OCI-M1 (cell line): ENCODE measurements at places on chromosomes 11 and 22.

- DNase-seq: no peak
These were observed 22.4 kb downstream of the DGAT2 start for GRCh38 chr11:75790986-75791385.

DNA sequence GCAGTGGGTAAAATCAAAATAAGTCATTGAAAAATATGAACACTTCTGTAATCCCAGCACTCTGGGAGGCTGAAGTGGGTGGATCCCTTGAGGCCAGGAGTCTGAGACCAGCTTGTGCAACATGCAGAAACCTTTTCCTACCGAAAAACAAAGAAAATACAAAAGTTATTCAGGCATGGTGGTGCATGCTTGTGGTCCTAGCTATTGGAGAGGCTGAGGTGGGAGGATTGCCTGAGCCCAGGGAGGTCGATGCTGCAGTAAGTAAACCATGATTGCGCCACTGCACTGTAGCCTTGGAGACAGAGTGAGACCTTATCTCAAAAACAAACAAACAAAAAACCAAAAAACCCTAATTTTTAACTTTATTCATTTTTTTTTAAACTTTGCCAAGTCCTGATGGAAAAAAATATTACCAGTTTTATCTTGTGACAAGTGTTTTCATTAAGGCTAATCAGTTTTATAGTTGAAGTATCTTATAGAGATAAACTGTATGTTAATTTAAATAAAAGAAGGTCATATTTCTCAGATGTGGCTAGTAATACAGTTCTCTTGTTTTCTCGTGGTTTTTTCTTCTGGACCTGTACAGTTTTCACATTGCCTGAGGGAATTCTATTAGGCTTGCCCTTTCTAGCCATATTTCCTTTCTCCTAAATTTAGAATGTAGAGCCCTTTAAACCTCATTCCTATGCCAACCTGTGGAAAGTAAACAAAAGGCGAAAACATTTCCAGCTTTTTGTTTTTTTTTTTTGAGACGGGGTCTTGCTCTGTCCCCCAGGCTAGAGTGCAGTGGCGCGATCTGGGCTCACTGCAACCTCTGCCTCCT is 9.4 kb downstream of the HIPK3 start:
- peak; percentile 63 for DNase-seq

- no peak for DNase-seq
These were observed at the start of gene SLC1A2 for GRCh38 chr11:35419184-35419829. Gene SLC1A2 (minus strand): TSS chr11:35419558. CDS start chr11:35418966, 592 bp downstream.

DNA sequence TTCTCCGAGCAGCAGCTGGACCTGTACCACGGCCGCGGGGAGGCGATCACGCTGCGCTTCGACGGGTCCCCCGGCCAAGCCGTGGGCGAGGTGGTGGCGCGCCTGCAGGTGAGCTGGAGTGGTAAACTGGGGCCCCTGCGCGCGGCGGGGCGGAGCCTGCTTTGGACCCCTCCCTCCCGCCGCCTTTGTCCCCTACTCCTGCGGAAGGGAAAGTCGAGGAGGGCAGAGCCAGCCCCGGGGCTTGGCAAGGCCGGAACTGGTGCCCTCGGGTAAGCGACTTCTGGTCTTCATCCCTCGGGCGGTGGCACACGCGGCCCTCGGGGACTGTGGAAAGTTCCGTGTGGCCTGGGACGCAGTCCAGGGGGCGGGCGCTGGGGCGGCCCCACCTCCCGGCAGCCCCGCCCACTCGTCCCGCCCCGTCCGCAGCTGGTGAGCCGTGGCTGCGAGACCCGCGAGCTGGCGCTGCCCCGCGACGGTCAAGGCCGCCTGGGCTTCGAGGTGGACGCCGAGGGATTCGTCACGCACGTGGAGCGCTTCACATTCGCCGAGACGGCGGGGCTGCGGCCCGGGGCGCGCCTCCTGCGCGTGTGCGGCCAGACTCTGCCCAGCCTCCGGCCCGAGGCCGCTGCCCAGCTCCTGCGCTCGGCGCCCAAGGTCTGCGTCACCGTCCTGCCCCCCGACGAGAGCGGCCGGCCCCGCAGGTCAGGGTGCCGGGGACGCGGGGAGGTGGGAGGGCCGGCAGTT is 9.2 kb downstream of the SIPA1 start:
- no peak for DNase-seq

- no peak for DNase-seq
These were observed 94.9 kb upstream of the SEPTIN5 start for GRCh38 chr22:19619144-19620009.

DNA sequence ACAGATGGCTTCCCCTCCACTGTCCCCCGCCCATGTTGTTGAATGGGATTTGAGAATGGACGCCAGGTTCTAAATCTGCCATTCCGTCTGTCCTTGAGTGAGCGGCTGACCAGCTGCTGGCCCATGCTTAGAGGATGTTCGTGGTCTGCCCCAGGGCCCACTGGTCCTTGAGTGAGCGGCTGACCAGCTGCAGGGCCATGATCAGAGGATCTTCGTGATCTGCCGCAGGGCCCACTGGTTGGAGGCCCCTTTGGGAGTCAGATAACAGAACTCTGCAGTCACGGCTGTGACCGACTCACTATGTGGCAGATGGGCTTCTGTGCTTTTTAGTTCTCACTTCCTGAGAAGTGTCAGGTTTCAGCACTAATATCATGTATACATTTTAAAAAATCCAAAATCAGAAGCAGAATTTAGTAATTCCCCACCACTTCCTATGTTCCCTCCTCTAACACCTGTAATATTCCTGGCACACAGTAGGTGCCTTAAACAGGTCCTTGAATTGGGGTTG is 54.1 kb downstream of the MICAL3 start:
- DNase-seq: peak; percentile 85

DNA sequence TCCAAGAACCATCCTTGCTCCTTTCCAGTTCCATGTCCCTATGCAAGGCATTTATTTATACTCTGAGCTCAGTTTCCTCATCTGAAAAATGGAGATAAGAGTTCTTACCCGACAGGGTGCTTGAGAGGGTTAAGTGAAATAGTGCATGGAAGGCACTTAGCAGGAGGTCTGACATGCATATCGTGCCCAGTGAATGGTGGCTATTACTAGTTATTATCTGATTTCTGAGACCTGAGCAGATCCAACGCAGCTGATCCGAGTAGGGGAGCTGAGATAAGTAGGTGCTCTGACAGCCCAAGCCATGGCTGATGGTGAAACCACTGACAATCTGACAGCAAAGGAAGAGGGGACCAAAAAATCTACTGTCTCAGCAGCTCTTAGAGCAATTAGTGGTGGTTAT is 24.9 kb downstream of the NAV2 start:
- DNase-seq: no peak

GRCh38 chr11:28833169-28833568 is 725.0 kb downstream of the METTL15 start:
- no peak for DNase-seq

GRCh38 chr11:46072172-46072964 is 48.9 kb downstream of the PHF21A start:
- DNase-seq: no peak

- no peak for DNase-seq
These were observed 1.6 kb downstream of the GRAMD1B start for GRCh38 chr11:123431619-123432018.

GRCh38 chr22:22817468-22818201 is 70.0 kb upstream of the IGLL5 start:
- no peak for DNase-seq

GRCh38 chr11:65700399-65700798 is 11.7 kb upstream of the KAT5 start:
- DNase-seq: peak; percentile 24

DNA sequence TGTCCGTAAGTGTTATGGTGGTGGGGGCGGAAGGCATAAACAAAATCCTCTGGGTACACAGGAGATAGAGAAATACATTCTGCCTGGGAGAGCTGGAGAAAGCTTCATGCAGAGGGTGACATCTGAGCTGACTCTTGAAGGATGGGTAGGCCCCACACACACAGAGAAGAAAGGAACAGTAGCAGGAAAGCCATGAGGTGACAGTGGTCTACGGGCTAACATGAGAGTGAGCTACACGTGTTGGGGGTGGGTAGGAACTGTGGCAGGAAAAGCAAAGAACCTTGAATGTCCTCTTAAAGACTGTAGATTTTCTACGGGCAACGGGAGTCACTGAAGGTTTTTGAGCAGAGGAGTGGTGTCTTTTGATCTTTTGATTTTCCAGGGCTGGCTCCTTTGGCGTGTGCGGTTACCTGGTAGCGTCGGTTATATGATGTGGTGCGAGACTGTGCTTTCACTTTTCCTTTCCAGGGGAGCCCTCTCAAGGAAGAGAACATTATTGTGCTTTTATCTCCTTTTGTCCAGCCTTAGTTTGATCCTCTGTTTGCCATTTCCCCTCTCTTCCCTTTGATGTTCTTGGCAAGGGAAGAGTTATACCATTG is 39.7 kb downstream of the ADAMTS8 start:
- DNase-seq: peak; percentile 84

DNA sequence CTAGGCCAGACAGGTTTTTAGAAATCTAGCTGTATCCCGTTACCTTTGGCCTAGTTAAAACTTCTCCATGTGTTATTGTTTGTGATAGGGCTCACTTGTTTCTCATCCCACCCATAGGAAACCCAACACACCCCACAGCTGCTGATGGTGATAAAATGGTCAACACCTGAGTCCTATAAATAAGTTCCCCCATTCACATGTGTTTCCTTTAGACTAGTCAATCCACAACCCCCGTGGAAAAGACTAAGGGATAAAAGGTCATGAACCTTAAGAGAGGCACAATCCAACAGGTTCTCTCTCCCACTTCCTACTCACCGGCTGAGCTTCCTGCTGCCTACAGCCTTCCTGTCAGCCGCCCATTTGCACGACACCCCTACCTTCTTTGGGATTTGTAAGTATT is 768.4 kb downstream of the JRKL start:
- no peak for DNase-seq

DNA sequence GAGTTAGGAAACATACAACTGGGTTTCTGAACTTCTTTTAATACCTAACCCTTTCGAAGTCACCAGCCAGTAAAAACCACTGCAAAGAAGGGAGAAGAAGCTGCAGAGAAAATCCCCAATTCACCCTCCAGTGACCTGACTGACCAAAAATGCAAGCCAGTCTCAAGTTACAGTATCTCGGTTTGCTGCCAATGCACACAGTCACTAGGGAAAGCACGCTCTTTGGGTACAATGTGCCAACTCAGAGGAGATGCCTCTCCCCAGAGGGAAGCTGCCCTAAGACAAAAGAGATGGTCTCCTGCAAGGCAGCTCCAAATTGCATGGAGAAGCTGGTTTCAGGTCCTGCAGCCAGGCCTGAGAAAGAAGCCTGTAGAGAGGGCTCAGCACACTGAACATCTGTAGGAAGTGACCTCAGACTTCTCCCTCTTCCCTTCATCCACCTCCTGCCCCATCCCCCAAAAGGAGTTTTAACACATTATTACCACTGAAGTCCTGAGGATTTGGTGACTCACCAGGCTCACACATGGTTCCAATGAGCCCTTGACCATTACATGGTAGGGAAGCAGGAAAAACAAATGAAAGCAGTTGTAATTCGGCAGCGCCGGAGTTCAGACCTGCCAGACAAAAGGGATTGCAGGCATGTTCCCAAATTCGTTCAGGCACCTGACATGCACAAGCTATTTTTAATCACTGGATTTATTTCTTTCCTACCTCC is 90.1 kb downstream of the ETS1 start:
- DNase-seq: no peak

- DNase-seq: no peak
These were observed 125.6 kb downstream of the TRPC6 start for GRCh38 chr11:101458161-101458560.

GRCh38 chr11:130322126-130322525 is 7.4 kb upstream of the ZBTB44 start:
- DNase-seq: no peak

DNA sequence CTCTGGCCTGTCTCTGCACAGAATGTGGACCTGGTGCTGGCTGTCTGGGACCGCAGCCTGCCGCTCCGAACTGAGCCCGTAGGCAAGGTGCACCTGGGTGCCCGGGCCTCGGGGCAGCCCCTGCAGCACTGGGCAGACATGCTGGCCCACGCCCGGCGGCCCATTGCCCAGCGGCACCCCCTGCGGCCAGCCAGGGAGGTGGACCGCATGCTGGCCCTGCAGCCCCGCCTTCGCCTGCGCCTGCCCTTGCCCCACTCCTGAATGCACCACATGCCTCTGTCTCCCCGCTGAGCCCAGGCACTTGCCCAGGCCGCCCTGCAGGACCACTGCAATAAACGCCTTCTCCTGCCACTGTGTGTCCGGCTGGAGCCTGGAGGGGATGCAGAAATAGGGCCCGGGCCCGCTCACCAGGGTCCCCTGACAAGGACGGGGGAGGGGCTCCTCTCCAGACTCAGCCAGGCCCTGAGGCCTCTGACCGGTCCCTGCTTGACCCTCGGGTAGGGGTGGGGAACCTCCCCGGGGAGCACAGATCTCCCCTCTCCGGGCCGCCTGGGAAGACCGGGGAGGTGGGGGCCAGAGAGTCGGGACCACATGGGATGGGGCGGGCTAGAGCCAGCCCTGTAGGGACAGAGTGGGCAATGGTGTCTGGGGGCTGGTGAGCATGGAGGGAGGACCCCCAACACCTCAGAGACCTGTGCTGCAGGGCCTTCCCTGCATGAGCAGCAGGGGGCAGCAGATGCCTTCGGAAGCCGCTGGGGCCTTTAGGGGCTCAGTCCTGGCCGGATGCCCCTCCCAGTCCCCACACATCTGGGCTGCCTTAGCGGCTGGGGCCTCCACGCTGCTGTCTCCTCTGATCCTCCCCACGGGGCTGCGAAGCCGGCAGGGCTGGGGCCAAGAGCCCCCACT is 1.4 kb upstream of the TNNI2 start:
- DNase-seq: peak; percentile 45

- DNase-seq: no peak
These were observed 283.3 kb upstream of the ARHGAP42 start for GRCh38 chr11:100403816-100404215.
